ENCODE measurements at places on chromosomes 3 and 15. TPM values are rescaled to one million over a fixed set of nuclear protein-coding genes. Genes with fewer than 3 reads are reported as not detected.

The TRIM42 gene
- polyA plus RNA-seq = not detected

The CASR gene
- 1.9 TPM for polyA plus RNA-seq

- H3K4me3 ChIP-seq = no peak overlapping the region
- DNase-seq = peak; percentile 96
- peaks cover 22% of the 10 kb centered on the region for H3K4me1 ChIP-seq
- peaks cover 2% of the 10 kb centered on the region for H3K27me3 ChIP-seq
Measured at GRCh38 chr3:112084980-112085705, 1.0 kb upstream of the C3orf52 start.

DNA sequence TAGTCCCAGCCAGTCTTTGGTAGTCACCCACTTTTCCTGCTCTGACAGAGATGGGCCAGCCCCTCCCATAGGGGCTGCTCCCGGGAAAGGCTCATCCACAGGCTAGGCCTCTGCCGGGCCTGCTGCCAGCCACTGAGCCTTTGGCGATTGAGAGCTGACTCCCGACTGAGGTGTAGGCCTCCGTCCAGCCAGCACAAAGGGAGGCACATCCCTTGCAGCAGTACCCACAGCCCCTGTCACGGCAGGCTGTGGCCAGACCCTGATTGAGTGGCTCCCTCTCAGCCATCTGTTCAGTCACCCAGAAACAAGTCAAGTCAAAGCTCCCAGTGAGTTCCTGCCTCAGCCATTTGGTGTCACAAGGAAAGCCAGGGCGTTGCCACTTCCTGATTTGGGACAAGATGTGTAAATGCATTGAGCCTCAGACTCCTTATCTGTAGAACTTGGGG lies 6.2 kb upstream of the PAK6 start:
- no peak overlapping the region for H3K4me3 ChIP-seq
- no peaks in the 10 kb centered on the region for H3K4me1 ChIP-seq
- no peak for DNase-seq

GRCh38 chr3:124064050-124064449 lies 72.1 kb upstream of the ROPN1 start:
- H3K4me3 ChIP-seq = no peak overlapping the region
- no peak for DNase-seq
- no peaks in the 10 kb centered on the region for H3K27me3 ChIP-seq
- no peaks in the 10 kb centered on the region for H3K36me3 ChIP-seq

The KCNH8 gene
- polyA plus RNA-seq = 2.2 TPM
